ENCODE measurements at places on chromosomes 5 and 9.
A peak's percentile ranks its signal among the peaks of the same experiment; 100 is the strongest.

GRCh38 chr5:114435885-114436299 lies 74.0 kb downstream of the KCNN2 start:
- DNase-seq: no peak

GRCh38 chr5:139664086-139664693 lies 16.0 kb downstream of the CXXC5 start:
- no peak for DNase-seq

GRCh38 chr5:115666023-115666422 lies 40.2 kb upstream of the TMED7 start:
- no peak for DNase-seq

DNA sequence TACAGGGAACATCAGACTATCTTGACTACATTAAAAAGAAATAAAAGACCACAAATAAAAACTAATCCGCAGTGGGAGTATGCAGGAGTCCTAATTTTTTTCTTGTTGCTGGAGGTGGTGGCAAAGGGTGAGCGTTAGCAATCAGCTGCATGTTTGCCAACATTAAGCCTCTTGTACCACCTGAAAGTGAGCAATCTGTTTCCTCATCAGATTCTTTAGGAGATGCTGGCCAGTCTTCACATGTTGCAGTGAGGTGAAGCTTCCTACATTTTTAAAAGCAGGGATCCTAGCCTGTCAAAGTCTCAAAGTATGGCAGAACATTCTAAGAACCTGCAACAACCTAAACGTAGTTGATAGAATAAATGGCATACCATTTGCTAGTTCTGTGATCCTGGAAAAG lies 162.2 kb upstream of the MEF2C start:
- DNase-seq: no peak

DNA sequence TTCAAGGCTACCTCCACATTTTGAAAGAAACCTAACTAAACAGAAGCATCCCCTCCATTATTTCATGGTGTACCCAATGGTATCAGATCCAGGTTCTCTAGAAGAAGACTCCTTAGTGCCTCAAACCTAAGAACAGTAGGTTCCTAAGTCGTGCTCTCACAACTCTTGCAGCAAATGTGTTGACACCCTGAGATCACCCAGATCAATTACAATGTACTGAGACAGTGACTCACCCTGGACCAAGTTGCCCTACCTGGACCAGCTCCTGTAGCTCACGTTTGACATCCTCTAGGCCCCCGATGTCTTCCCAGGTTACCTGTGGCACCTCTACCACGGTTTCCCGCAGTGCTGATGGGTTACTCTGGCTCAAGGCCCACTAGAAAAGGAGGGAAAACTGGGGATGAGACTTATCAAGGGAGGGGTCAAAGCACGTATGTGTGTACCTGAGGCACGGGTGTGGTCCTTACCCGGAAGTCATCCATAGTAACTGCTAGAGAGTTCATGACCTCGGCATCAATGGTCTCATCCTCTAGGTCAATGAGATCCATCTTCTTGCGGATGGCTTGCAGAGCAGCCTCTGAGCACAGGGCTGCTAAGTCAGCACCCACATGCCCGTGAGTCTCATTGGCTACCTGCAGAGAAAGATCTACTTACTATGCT lies 11.7 kb downstream of the VCP start:
- no peak for DNase-seq

DNA sequence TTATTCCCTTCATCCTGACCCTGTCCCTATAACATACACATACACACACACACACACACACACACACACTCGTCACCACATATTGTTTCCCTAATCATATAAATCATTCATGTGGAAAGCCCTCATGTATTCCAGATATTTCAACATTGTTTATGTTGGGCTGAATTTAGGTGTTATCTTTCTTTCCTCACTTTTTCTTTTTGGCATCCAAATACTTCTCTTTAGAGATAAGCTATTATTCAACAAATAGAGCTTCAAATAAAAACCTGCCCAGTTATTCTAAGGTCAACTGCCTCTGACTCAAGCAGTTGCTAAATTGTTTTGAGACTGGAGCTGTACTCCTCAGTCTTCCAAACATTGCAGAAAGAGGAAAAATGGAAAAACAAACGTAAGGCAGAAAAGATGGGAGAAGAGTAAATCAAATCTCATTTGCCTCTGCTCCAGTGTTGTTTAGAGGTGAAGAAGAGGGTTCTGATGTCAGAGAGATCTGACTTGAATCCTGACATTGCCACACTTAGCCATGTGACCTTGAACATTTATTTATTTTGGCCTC lies 215.7 kb downstream of the GAS1 start:
- no peak for DNase-seq

DNA sequence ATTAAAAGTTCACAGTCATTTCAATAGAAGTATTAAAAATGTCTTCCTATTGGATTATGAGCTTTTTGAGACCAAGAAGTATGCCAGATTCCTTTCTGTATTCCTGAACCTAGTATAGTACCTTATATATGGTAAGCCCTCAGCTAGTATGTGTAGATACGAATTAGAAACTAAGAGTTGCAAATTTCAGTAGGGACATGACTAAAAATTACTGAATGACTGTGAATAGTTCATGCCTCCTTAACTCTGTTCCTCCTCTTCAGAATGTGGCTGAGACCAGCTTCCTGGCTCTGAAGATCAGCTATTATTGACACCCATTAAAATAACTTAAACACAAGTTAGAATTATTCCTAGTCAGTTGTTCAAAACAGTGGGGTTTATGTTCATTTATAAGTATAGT lies 19.7 kb downstream of the KDM3B start:
- no peak for DNase-seq

- DNase-seq: no peak
These were observed at the start of gene LHX6 for GRCh38 chr9:122228568-122229484. Gene LHX6, minus strand, starts transcription at chr9:122228957. Its CDS starts 217 bp downstream, at chr9:122228740.

DNA sequence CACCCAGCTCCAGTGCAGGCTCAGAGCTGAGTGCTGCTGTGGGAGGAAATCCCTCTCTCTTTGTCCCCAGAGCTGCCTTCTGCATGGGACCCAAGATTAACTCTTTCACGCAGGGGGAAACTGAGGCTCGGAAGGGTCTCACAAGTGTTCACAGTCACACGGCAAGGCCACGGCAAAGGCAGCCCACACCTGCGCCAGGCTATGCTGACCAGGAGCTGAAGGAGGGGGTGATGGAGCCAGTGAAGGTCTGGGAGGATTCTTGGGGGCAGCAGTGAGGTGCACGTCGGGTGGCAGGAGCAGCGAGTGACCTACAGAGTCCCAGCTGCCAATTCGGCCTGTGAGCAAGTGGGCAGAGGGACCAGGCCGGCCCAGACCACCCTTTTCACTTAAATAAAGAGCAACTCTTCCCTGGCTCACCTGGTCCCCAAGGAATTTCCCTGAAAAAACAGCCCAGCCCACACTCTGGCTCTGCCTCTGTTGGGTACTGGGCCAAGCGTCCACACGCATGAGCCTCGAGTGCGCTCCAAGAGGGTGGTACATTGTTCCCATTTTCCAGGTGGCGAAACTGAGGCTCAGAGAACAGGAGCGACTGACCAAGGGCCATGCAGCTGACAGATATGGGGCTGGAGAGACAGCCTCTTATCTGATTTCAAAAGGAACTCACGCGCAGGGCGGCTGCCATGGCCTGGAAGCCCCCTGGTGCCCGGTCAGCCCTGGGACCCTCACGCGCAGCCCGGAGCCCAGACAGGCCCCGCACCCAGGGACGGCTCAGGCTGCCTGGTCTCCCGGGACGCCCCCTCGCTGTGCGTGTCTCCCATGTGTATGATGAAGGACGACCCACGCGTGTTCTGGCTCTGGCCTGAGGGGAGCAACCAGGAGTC lies 28.2 kb downstream of the SARDH start:
- DNase-seq: no peak

DNA sequence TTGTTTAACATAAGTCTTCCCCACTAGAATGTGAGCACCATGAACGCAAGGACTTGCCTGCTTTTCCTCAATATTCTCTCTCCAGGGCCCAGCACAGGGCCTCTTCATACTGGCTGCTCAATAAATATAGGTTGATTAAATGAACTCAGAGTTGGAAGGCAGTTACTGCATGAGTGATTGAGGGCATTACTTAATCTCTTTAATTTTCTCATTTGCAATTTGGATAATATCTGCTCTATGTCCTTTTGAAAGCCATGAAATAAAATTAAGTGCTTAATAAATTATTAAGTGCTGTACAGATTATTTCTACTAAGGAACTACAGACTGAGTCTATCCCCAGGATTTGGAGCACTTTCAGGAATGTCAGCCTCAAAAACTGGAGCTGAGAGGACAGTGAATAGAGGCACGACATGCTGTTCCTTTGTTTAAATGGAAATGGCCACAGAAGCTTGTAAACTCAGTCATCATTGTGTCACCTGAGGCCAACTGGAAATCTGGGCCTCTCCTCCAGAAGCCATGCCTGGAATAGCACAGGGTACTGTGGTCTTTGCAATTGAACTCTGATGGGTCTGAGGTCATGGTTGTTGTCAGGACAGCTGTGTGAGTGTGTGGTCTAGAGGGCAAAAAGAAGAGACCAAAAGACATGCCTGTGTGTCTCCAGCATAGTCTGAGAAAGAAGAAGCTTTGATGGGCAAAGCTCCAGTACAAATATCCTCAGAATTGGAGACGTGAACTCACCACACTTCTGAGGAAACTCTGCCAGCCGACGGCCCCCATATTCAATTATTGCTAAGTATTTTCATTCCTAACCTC lies 86.1 kb downstream of the SH3TC2 start:
- DNase-seq: no peak

GRCh38 chr5:148401604-148402003 lies 17.8 kb downstream of the FBXO38 start:
- peak; percentile 20 for DNase-seq

DNA sequence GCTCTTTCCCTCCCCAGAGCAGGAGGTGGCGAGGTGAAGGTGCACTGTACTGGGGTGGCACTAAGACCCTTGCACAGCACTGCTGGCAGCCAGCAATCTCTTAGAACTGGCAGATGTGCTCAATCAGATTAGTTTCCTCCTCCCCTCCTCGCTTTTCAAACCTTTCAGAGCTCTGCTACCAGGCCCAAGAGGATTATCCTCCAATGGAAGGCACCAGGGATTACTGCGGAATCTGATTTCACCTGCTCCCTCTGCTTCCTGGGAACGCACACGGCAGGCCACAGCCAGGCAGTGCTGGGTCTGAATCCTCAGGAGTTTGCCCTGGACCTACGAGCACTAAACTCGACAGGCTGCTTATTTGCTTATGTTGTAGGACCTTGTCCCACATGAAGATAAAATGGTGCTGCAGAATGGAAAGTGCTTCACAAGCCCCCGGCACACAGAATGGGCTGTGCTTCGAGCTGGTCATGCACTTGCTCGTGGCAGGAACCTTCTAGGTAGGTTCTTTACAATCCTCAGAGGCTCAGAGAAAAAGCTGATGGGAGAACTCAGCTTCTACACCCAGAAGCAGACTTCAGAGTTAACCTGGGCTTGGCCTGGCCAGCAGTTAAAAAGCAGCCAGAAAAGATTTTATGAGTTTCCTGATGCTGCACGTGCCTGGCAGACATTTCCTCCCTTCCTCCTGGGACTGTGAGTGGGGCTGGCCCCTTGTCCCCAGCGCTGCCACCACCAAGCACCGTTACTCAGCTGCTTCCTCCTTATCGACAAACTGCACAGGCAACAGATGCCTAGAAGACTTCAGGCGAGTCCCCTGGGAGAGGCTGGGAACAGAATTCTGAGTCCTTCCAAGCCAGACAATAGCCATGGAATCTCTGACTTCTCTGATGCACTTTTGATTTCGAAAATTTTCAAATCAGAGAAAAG lies 33.1 kb downstream of the FABP6 start:
- DNase-seq: no peak

DNA sequence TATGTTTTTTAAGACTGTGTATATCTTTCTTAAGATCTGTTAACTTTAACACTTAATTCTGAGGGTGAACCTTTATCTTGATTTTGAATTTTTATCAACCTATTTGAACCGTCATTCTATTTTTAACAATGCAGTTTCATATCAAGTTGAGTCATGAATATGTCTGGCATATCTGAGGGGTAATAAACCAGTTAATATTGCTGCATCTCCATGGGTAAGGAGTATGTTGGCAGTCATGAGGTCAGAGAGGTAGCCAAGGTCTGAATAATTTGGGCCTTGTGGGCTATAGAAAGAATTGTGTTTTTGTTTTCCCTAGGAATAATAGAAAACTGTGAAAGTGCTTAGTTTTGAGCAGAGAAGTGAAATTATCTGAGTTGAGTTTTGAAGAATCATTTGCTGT lies 419.0 kb downstream of the PLK2 start:
- DNase-seq: no peak
